ENCODE measurements at places on chromosomes 11 and 22.

DNA sequence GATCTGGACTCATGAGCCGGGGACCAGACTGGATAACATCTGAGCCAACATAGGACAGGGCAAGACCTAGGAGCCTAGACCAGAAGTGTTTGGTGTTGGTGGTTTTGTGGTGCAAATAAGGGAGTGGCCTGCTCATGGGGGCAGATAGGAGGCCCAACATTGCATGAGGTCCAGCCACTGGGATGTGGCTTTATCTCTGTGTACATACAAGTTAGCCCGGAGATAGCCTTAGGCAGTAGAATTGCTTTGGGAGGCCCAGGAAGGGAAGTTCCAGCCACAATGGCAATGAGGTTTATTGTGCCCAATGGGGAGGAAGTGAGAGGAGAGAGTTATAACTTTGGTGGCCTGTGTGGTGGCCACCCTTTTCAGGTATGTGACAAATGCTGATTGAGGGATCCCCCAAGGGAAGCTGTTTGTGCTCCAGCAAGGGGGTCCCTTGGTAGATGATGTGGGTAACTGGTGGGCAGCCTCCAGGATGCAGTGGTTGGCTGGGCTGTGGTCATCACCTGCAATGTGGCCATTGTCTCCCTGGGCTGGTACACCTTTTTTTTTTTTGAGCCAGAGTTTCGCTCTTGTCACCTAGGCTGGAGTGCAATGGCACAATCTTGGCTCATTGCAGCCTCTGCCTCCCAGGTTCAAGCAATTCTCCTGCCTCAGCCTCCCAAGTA lies 6.4 kb downstream of the LMO2 start:
- DNase-seq: no peak

DNA sequence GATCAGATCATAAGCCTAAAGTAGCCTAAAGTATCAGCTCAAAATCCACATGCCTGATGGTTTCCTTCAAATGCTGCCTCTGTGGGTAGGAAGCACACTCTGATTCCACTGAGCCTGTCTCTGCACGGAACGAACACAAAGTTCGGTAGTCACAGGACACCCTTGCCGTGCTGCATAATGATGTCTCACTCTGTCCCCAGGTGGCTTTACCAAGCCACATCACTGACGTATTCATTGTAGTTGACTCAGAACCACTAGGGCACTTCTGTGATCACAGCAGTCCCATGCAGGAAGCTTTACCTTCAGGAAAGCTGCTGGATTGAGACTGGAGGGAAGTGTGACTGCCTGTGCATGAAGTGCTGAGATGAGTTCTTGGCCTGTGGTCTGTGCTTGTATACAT lies 147.7 kb downstream of the ATXN10 start:
- DNase-seq: no peak

DNA sequence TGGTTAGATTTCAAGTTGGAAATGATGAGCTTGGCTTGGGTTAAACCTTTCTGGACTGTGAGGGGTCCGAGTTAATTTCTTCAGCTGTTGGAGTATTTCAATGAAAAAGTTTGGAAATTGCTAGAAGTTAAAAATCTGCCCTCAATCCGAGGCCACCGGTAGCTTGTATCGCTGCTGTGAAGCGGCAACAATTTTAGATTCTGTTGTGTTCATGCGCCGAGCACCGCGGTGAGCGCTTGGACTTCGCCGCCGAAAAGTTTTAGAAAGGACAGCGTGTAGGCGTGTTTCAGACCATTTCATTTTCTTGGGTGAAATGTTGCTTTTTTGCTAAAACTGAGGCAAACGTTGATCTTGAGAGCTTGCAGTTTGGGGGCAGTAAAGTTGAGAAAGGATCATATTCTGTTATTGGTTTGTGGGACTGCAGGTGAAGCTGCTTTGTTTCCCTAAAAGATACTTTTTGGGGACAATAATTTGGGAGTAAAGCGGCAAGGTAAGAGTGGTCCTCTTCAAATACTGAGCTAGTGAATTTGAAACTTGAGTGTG lies 928 bp downstream of the FBXO7 start:
- DNase-seq: no peak

- no peak for DNase-seq
These were observed 22.1 kb downstream of the NECTIN1 start for GRCh38 chr11:119706887-119707286.

DNA sequence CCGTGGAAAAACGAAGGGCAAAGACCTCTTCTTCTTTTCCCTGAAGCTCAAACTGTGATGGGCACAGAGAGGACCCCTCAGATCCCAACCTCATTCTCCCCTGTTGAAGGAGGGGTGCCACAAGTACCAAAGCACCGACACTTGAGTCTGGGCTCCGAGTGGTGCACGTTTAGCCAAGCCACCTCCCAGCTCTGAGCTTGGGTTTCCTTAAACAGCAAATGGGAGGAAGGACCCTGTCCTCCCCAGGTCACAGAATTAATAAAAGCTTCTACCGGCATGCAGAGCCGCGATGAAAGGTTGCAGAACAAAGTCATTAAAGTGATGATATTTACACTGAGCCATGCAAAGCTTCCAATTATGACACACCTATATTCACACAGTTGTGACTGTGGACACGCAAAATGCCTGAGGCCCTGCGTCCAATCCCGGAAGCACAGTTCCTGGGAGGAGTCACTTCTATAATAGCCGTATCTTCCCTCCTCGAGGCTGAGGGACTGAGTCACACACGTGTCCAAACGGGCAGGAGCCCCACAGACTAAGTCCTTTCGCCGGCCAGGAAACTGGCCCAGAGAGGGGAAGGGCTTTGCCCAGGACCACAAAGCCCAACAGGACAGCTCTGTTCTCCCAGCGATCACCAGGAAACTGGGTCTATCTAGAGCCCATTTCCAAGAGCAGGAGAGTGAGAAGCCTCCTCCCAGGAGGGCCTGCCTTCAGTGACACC lies 922 bp upstream of the CSNK1E start:
- no peak for DNase-seq

- DNase-seq: no peak
These were observed 76.6 kb downstream of the HIPK3 start for GRCh38 chr11:33333816-33334215.

- DNase-seq: no peak
These were observed 16.3 kb downstream of the LGR4 start for GRCh38 chr11:27456140-27456794.

DNA sequence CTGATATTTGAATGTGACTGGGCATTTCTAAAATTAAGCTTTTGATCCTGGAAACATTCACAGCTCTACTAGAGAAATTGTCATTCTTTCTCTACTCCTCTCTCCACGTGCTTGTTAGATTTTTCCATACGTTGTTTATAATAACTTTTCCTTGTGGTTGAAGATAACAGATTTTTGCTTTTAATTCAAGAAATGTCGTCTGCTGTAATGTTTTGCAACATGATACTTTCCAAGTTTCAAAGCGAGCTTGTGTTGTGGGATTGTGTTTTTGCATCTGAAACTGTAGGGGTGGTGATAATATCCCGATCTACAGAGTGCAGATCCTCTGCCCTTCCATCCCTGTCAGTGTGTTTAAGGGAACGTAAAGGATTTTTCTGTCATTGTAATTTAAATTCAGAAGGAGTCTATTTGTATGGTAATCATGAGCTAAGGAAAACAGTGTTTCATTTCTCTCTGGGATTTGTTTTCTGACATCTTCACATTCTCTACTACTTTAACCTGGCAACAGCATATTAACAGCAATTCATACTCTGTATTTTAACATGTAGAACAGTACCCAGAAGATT lies 321.4 kb downstream of the FAT3 start:
- DNase-seq: no peak

DNA sequence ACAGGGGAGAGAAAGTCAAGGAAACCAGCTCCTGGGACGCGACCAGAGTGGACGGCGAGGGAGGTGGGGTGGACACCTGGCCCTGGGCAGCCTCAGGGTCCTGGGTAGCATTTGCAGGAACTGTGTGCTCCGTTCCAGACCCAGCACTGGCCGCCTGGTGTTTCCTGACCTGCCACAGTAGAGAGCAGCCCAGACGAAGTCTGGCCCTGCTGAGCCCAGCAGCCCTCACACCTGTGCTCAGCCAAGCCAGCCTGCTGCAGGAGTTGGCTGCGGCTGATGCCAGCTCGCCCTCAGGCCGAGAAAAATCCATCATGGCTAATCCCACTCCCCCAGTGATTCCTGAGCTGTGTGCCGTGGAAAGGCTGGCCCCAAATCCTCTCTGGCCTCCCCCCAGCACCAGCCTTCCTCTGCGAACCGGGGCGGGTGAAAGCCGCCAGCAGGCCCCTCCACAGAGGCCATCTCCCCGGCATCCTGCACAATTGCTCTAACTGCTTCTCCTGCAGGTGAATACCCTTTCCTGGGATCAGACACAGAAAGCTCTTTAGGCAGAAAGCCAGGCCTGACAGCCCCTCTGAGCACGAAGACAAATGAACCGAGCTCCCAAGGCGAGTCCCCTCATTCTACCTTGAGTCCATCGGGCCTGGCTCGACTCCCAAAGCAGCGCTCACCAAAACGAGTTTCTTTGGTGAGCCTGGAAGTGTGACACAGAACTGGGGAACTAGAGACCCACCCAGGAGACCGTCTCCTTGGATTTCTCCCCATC lies 88.6 kb downstream of the RTL6 start:
- no peak for DNase-seq

DNA sequence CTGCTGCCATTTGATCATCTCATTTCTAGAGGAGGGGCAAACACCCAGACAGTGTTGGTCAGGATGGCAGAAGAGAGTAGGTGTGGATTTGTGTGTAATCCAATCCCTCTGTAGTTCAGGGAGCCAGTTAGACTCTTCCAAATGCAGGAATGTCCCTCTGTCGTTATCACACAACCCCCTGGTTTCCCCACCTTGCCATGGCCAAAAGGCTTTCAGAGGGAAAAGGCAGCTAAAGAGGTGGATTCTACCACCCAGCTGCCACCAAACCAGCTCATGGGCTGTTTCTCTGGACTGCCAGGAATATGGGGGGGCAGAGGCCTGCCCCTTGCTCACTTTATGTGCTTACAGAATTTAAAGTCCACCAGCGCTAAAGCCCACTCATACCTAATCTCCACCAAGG lies 18.1 kb downstream of the TSKU start:
- no peak for DNase-seq

DNA sequence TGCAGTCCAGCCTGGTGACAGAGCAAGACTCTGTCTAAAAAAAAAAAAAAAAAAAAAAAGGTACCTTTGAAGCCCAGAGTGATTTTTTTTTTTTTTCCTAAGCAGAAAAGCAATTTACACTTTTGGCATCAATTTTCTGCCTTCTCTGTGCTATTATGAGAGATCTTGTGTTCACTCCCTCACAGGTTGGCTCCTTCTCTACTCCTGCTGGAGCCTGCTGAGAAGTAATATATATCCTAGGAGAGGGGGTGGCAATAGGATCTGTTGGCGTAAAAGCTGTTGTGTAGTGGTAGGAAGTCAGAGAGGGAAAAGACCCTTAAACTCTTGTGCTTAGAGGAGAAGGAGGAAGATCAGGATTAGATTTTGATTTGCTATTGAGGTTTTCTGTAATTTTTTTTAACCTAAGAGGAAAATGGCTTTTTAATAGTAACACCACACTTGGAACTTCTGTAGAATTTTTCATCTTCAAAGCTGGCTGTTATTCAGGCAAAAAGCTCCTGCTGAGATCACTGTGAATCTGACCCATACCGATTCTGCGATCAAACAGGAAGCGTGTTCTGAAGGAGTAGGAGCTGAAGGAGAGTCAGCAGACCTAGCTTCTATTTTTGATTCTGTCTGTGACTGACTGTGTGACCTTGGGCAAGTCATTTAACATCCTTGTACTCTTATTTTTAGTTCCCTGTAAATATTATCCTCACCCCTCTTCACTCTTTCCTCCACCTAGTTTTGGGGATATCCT lies 77.7 kb downstream of the TRIM44 start:
- no peak for DNase-seq

DNA sequence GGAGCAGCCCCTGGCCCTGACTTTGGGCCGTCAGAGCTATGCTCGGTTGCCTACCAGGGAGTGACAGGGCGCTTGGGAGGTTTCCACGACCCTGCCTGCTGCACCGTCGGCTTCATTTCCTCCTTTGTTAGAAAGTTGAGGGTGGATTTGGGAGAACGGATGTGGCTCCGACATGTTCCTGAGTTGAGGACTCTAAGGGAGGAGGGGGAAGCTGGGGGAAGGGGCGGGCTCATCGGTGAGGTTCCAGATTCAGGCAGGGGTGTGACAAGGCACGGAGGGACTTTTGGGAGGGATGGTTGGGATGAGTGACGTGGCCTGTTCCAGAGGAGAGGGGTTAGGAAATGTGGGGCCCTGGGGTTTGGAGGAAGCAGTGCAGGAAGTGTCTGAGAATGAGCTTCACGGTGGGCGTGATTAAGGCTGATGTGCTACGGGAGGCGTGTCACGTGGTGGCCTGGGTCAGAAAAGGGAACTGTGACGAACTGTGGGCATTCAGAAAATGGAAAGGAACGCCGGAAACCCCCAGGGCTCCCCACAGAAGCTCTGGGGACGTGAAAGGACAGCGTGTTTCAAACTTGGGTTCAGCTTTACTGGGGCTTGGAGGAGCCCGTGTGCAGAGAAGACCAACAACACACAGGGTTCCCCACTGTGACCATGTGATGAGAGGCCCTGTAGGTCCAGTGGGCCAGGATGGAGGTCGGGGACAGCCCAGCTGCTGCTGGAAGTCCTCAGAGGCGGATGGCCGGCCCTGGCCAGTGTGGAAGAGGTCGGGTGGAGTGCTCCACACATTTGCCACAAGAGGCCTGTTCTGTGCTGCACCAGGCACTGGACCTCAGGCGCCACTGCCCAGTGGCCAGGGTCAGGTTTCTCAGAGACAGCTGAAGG lies 2.8 kb downstream of the PARVB start:
- peak; percentile 33 for DNase-seq

GRCh38 chr11:104964247-104964646 lies 4.1 kb downstream of the CASP4 start:
- no peak for DNase-seq

All from activated CD8-positive, alpha-beta memory T cell treated with anti-CD3 and anti-CD28 coated beads for 1 hour (primary cell).